ENCODE measurements at places on chromosomes 12 and 14. TPM values are rescaled to one million over a fixed set of nuclear protein-coding genes. Genes with fewer than 3 reads are reported as not detected.
A peak's percentile ranks its signal among the peaks of the same experiment; 100 is the strongest.

The CLSTN3 gene
- polyA plus RNA-seq: 61.6 TPM

The USP30 gene
- 25.5 TPM for polyA plus RNA-seq

The IL31 gene
- polyA plus RNA-seq: not detected

GRCh38 chr12:115386946-115387345 lies 703.0 kb upstream of the TBX3 start:
- DNase-seq: peak; percentile 11

- no peak for DNase-seq
These were observed 174.7 kb upstream of the HIF1A start for GRCh38 chr14:61520576-61520975.

- DNase-seq: no peak
These were observed 8.5 kb upstream of the BCL7A start for GRCh38 chr12:122013136-122013535.
